Stimulated activated CD4-positive, alpha-beta T cell treated with anti-CD3 and anti-CD28 coated beads, Interleukin-1b, Interleukin-23, amount 100 ng/mL, for 1 hour (primary cell): ENCODE measurements at places on chromosomes 5 and 9.

DNA sequence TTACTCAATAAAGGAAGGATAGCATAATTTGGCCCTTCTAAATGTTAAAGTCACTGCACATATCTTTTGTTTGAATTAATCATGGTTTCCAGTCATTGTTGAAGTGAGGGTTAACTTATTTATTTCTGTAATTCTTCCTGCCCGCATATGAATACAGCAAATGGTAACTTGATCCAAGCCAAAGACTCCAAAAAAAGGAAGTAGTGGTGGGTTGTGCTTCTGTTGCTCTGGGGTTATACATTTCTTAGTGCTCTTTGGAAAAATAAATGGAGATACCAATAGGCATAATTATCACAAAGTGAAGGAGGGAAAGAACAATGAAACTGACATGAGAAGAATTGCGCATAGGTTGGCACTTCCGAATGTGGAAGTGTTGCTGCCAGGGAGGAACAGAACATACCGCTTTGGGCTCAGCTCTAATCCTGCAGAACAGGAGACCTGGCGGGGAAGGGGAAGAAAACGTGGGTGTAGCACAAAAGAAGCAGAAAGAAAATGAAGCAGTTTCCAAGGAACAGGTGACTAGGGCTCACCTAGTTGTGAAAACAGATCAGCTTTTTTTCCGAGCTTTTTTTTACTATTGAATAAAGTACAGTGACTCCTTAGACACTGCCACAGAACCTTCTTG, 69.7 kb upstream of the TAF11L2 start:
- DNase-seq: no peak

- DNase-seq: no peak
These were observed 70.4 kb downstream of the GADD45G start for GRCh38 chr9:89675058-89675742.

DNA sequence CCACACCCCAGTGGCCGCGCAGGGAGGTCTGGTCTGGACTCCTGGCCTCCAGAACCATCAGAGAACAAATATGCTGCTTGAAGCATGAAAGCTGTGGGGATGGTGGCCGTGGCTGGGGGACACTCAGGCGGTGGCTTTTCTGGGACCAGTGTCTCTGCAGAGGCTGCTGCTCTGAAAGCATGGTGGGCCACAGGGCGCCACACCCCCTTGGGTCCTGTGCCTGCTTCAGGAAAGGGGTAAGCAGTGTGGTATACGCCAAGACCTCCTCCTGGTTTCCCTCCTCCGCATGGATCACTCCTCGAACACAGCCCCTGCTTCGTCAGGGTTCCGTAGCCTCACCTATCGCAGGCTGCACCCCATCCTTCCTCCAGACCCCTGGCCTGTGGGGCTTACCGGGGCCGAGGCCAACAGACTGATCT, 19.7 kb upstream of the TERT start:
- DNase-seq: no peak

DNA sequence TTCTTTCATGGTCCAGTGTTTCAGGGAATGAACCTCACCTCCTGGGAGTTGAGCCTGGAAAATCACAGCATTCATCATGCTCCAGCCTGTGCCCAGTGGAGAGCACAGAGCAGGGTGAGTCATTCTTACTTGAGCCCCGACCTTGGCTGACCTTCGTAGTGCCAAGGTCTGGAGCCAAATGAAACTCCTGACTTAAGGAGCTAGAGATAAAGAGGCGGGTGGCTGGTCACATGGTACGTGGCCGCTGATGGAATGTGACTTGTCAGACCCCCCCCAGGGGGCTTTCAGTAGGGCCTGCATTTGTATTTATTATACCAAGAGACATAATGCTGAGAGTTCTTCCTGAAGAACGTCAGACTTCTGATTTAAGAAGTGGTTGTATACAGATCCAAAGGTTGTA, 15.0 kb upstream of the PIP5K1B start:
- DNase-seq: no peak

DNA sequence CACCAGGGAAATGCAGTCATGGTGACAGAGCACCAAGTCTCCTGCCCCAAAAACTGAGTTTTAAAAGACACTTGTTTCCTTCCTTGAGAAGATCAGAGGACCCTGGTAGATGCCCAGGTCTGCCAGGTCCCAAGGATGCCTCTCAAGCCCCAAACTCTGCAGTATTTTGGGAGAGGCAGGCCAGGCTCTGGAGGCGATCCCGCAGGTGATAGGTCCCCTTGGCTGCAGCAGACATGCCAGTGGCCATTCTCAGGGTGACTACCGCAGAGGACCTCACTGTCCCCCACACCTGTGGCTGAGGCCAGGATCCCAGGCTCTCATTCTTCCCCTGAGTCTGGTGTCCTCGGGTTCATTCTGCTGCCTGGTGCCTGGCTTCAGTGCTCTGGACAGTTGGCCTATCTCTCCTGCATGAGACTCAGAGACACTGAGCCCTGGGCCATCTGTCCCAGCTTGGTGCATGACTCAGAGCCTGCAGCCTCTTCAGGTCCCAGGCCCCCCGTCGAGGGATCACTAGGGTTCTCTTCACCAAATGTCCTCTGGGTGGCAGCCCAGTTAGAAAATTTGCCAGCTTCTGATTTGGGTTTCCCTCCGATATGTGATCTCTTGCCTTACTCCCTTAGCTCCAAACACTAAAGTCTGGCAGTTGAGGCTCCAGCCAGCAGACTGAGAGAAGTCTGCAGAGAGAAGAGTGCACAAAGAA, 59.7 kb upstream of the GARNL3 start:
- no peak for DNase-seq
